ENCODE measurements at places on chromosomes 13 and 19.

DNA sequence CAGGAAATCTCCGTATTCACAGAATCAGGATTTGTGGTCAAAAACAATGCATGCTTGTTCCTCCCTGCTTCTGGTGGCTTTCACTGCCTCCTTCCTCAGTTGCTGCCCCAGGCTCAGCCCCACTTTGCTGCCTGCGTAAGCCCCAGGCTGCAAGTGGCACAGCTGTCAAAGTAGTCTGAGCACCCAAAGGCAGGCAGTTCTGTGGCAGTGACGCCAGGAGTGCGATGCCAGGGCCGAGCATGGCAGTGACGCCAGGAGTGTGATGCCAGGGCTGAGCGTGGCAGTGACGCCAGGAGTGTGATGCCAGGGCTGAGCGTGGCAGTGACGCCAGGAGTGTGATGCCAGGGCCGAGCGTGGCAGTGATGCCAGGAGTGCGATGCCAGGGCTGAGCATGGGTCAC, 77.3 kb upstream of the GPR183 start:
- no peak for DNase-seq

DNA sequence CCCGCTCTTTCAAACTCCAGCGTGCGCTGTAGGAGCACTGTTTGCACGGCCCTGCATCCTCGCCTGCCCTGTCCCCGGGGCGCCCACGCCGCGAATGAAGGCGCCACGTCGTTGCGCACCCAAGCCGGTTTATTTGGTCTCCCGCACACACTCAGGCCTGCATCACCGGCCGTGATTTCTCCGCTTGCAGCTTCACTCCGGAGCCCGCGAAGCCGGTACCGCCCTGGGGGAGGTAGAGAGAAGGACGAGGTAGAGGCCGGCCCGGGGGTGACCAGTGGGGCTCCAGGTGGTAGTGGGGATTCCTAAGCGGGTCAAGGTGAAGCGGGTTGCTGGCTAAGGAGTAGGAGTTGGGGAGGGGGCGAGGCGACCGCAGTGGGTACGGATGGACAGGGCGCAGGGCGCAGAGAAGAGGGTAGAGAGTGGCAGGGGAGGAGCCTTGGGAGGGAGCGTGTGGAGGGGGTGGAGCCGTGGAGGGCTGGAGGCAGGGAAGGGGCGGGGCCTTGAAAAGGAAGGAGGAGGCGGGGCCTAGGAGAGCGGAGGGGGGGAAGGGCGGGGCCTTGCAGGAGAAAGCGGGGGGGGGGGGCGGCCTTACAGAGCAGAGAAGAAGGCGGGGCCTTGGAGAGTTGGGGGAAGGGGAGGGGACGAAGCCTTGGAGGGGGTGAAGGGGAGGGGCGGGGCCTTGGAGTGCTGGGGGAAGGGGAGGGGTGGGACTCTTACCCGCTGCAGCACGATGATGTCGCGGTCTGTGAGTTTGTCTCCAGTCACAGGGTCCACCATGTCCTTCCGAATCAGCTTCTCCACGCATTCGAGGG, 24.6 kb downstream of the NOSIP start:
- no peak for DNase-seq

- no peak for DNase-seq
Observed at GRCh38 chr13:100523411-100523810, 65.2 kb downstream of the GGACT start.

DNA sequence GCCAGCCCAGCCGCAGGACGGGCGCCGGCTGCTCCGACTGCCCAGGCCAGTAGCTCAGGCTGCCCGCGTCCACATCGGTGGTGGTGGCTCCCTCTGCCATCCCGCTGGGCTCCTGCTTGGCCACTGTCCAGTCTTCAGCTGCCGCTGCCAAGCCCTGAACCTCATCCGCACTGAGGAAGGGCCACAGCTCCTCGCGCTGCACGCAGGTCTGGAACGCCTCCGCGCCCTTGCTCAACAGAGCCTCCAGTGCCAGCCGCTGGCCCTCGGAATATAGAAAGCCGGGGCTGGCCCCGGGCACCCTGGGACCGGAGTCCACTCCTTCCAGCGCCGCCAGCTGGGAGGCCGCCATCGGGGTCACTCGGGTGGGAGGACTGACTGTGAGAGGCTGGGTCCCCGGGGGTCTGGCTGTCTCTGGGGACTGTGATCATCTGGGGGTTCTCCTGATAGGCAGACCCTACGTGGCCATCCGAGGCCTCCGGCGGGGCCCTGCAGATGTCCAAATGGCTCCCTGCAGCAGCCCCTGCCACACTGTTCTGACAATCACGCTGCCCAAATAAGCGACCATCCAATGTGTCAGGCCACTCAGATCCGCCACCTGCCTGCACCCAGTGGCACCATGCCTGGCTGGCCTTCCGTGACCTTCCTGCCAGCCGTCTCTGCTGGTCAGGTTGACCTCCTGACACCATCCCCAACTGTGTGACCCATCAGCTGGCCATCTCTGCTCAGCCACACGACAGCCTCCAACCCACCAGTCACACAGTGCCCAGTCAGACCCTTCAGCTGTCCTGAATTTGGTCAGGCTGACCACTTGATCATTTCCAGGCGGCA, 1.6 kb downstream of the FAM83E start:
- DNase-seq: no peak

DNA sequence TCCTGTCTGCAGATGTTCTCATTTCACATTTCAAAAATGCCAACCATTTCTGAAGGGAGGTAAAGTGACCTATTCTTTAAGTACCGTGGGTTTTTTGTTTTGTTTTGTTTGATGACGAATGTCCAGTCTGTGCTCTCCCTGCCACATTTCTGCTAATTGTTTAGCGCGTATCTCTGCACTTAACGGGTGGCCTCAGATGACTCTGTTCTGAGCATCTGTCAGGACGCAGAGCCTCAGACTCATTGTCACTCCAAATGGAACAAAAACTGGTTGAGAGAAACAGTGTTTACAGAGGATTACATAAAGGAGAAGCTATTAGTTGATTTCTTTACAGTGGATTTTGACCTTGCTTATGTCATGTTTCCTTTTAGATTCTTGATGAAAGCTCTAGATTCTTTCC, 23.7 kb downstream of the TPP2 start:
- no peak for DNase-seq

Data from HCEC 1CT (cell line).